Body of pancreas (tissue), 4 donors: ENCODE measurements at places on chromosomes 12 and 14.

GRCh38 chr12:94590428-94590827 lies 59.9 kb downstream of the TMCC3 start:
- no peaks in the 10 kb centered on the region for H3K4me1 ChIP-seq
- no peak overlapping the region for H3K27ac ChIP-seq
- no peak overlapping the region for H3K4me3 ChIP-seq

GRCh38 chr12:3333583-3333982 lies 157.4 kb upstream of the PRMT8 start:
- H3K36me3 ChIP-seq: no peaks in the 10 kb centered on the region
- H3K27ac ChIP-seq: no peak overlapping the region
- no peaks in the 10 kb centered on the region for H3K27me3 ChIP-seq
- peaks cover 14% of the 10 kb centered on the region for H3K4me1 ChIP-seq
- DNase-seq: no peak

DNA sequence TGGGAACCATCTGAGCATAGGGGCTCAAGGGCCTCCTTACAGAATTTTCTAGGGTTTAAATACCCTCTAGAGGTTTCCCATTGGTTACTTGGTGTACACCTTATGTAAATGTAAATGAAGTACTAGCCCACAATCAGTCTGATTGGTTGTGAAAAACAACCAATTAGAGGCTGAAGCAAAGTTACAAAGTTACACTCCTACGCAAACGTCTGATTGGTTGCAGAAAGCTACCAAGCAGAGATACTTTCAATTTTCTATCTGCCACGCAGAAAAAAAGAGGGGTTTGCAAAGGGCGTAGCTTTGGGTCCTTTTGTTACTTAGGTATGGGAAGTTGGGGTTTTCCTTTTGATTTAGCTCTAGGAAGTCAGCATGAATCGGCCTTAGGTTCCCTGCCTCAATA lies 1.8 kb upstream of the TMEM19 start:
- H3K27ac ChIP-seq: no peak overlapping the region
- DNase-seq: no peak
- no peak overlapping the region for H3K4me3 ChIP-seq
- H3K4me1 ChIP-seq: peaks cover 29% of the 10 kb centered on the region
- no peaks in the 10 kb centered on the region for H3K36me3 ChIP-seq
- H3K27me3 ChIP-seq: no peaks in the 10 kb centered on the region

DNA sequence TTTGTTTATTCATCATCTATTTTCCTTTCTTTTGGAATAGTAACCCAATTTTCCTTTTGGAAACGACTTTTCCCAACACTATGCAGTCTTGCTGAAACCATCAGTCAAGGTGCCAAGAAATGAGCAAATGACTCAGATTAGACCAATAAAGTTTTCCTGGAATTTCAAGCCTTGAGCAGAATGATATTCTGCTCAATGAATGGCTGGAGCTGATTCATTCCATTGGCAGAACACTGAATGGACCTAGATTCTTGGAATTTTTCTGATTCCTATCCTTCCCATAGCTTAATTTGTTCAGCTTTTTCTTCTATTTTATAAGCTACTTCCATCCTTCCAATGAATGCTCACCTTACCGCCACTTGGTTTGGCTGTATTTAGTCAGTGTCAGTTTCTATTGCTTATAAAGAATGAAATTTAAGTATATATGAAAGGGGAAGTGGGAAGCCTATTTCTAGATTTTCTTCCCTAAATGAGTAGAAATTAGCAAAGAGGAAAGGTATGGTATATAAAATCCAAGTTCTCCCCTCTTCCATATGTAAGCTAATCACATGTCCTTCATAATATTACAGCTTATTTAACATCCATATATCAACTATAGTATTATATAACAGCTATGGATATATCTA lies 89.0 kb downstream of the C14orf39 start:
- H3K4me3 ChIP-seq: no peak overlapping the region
- no peak for DNase-seq
- no peaks in the 10 kb centered on the region for H3K27me3 ChIP-seq

DNA sequence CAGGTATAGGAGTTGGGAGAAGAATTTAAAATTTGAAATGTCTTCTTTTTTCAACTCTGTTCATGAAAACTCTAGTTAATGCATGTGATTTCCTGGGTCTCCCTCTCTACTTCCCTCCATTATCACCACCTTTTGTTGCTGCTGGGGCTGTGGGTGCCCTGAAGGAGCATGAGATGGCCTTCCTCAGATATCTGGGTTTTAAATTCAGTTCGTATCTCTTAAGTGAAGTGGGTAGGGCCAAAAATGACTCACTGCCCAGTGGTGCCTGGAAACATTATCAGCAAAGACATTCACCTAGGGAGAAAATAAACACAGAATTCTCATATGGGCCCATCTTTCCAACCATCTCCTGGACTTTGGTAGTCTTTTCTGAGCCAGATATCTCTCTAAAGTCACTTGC lies 234.9 kb upstream of the PLEKHG7 start:
- no peaks in the 10 kb centered on the region for H3K36me3 ChIP-seq
- no peak overlapping the region for H3K27ac ChIP-seq
- H3K27me3 ChIP-seq: no peaks in the 10 kb centered on the region
- H3K4me3 ChIP-seq: no peak overlapping the region
